ENCODE measurements at places on chromosomes 3 and 15.

DNA sequence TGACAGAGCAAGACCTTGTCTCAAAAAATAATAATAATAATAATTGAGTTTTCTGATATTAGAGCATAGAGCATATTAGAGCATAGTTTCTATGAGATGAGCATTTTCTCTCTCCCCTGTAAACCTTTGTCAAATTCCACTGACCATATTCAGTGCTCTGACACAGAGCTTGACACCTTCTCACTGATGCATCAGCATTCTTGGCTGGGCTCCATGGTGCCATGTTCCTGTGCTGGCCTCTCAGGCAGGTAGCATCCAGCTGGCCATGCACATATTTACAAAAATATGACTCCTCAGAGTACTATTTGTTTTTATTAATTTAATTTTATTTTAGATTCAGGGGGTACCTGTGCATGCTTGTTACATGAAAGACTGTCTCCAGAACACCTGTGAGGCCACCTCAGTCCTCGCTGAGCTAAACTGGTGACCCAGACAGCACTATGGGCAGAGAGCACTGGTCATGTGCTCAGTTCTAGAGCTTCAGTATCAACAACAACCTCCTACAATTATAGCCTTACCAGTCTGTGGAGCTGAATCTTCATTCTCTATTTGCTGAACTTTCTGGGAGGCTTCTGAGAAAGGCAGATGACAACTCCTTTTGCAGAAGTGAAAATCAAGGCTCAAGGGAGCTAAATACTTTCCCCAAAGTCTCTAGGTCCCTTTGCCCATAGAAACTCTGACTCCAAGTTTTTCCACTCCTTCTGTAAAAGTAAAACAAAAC, 21.6 kb upstream of the SLC28A2 start:
- DNase-seq = no peak

DNA sequence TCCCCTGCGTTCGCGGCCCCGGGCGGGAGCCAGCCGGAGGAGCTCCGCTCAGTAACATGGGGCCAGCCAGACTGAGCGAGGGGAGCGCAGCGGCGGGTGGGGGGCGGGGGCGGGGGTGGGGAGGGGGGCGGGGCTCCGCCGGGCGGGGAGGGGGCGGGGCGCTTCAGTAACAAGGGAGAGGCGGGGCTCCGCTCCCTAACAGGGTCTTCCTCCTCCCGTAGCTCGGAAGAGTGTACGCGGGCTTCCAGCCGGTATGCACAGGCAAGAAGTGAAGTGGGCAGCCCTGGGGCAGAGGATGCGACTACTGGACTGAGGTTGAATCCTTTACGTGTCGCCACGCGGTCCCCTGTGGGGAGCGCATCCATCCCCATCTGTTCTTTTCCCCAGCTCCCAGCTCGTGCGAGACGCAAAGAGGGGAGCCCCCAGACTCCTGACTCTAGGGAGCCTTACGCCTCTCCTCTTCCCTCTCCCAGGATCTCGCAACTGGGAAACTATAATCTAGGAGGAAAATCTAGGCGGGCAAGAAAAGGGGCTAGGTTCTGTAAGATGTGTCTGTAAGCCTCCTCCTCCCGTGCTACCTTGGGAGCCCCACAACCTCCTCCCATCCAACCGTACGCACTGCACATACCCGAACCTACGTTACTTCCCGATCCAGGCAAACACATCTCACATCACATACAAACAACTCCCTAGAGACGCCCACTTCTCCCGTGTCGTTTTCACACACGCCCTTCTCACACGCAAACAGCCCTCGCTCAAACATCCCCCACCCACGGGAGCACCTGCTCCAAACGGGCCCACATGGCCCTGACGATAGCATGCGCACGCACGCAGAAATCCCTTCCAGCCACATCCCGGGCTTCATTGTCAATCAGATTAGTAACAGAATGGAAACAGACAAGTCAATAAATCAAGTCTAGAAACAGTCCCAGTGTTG, at the start of gene SHF:
SHF (minus strand) TSS at position 73 of the 937 bp plus-strand sequence; CDS start at position 58, 15 bp downstream.
- DNase-seq = peak; percentile 89

DNA sequence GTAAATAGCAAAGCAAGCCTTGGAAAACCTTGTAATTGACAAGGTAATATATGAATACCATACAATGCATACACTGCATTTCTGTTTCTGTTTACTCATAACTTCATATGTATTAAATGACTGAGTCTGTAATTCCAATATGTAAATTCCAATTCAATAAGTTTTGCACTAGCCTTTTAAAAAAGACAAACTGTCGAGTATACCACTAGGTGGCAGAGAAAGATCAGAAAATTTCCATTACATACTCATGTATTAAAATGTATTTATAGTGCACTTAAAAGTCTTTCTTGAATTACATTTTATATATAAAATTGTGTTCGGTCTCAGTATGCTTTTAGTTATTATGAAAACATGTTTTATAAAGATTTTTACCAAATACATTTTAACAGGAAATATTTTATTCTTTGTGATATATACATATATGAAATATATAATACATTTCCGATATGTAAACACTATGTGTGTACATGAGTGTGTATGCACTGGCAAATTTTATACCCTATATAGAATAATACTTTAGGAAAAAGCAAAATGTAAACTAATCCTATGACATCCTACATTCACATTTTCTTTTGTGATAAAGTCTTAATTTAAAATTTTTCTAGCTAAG, 216.8 kb downstream of the VGLL3 start:
- DNase-seq = peak; percentile 11

DNA sequence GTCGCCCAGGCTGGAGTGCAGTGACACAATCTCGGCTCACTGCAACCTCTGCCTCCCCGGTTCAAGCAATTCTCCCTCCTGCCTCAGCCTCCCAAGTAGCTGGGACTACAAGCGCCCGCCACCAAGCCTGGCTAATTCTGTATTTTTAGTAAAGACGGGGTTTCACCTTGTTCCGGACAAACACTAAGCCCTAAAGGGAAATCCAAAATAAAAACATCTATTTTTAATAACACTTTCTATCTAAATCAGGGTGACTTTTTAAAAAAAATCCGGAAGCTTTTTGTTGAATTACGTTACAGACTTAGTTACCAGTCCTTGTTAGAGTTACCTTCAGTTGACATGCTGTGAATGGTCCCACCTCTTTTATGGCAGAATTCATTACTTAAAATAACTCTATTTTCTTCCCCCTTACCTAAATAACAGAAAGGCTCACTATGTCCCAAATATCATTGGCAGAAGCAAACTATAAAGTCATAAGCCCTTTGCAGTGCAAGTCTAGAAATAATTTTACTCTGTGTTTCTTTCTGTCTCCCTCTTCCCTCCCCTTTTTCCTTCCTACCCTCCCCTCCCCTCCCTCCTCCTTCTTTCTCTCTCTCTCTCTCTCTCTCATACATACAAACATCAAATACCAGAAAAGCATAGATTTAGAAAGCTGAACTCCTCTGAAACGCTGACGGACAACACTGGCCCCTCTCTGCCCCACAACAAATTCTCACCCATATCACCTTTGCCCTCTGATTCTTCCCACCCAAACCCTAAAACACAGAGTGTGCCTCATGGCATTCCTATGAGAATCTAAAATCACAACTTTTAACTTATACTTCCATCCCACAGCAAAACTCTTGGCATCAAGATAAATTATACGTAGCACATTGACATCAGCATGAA, 18.3 kb downstream of the THBS1 start:
- DNase-seq = no peak

DNA sequence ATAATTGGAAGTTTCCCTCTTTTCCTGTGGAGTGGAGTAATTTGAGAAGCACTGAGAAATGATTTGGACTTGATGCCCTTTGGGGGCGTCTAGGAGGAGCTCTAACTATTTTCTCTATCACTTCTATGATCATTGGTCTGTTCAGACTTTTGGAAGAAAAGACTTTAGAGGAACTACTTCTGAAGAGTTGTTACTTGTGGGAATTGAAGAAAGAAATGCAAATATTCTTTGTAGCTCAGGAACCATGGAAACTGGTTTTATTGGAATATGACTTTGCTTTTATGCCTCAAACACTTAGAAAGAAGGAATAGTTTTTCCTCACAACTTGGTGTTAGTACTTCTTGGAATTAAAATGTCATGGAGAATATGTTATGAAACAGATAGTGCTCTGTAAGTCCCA, 122.0 kb upstream of the ALDH1A3 start:
- DNase-seq = no peak

GRCh38 chr15:97566961-97567360, 393.5 kb upstream of the ARRDC4 start:
- no peak for DNase-seq

DNA sequence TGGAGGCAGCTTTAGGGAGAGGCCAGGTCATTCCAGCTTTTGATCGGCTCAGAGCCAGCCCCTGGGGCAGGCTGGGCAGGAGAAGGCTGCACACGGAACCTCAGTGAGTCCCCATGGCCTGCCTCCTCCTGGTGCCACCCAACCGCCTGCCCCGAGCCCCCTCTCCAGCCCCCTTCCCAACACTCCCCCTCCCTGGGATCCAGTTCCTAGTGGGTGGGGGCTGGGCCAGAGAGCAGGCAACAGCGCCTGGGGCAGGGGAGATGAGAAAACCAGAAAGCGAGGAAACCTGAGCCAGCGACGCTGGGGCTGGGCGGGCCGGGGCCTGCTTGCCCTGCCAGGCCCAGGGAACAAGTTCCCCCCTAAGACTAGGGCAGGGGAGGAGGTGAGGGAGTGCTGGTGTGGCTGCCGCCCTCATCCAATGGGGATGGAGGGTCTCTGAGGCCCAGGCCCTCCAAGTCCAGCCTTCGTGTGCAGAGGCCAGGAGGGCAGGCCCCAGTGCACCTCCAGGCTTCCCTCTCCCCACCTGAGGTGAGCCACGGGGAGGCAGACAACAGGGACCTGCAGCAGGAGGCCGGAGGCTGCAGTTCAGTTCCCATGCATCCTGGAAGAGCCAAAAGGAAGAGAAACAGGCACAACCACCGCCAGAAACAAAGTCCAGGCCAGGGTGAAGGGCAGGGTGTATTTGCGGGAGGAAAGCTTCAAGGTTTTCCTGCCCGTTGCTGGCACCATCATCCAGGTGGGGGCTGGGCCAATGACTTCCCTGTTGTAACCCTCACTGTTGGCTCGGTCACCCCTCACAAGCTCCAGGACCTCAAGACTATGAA, 4.0 kb upstream of the SEMA3F start:
- no peak for DNase-seq

DNA sequence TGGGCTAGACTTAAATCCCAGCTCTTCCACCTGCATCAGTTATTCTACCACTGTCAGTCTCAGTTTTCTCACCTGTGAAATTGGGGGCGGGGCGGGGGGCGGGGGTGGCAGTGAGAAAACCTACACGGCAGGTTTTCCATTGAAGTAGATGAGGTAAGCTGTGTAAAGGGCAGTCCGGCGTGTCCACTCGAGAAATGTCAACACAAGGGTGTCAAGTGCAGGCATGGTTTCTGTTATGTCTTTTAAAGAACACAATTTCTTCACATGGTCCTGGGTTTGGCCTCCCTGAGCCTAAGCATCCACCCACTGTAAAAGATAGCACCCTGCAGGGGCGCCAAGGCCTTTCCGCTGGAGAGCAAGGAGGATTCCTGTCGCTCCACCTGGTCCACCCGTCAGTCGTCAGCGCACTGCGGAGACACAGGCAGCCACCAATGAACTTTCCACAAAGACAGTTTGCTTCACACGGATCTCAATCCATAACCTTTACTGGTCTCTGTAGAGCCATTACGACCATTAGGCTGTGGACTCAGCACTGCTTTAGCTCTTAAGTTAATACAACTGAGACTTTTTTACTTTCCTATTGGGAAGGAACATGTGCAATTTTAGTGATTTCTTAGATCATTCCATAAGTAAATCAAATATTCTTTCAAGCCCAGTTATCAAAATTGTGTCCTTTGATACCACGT, 99.5 kb upstream of the FOXB1 start:
- no peak for DNase-seq

DNA sequence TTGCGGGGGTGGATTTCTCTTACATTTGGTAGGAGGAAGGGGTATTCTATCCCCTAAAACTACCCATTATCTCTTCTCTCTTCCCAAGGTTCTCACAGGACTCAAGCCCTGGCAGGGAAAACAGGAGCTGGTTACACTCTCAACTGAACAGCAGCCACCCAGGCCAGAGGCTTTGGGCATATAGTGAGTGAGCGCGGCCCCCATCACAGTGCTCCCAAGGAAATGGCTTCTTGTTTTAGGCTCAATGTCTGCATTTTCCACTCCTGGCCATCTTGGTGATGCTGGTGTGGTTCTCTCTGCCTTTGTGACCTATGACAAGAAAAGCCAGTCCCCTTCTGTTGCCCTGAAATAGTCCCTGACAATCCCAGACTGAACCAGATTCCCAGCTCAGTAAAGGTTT, 50.1 kb downstream of the WDR76 start:
- no peak for DNase-seq

DNA sequence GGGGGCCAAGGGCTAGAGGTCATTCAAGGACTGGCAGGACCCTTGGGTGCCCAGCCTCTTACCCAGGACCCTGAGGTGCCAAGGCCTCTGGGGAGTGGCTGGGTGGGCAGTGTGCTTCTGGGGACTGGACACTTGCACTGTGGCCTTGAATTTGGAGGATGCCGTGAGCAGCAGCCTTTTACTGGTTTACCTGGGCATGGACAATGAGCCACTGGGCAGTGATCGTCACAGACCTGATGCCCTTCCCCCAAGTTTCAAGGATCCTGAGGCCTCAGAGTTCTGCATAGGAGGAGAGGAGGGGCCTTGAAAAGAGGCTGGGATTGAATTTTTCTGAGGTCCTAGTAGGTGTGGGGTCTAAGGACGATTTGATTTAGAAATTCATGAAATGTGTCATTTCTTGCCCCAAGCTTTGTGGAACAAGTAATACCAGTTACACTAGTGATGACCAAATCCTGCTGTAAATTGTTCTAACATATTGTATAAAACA, 146.1 kb upstream of the TPM1 start:
- DNase-seq = no peak

- DNase-seq = no peak
Measured at GRCh38 chr15:68637767-68638404, 59.1 kb downstream of the CORO2B start.

DNA sequence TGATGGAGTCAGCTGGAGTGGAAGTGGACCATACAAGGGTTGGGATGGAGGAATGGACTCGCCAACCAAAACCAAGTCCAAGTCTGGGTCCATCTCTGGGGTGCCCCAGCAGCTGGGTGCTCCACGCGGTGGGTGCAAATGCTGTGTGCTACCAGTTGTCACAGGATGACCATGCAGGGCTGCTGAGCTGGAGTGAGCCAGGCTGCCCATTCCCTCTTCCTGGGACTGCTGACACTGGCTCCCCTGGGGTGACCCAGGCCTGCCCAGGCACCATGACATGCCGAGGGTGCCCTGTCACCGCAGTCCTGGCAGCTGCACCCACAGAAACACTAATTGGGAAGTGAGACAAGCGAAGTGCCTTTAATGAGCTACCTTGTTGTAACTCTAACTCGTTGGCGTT, 140.2 kb downstream of the TPRA1 start:
- DNase-seq = no peak
